ENCODE measurements at places on chromosomes 3 and 15.

DNA sequence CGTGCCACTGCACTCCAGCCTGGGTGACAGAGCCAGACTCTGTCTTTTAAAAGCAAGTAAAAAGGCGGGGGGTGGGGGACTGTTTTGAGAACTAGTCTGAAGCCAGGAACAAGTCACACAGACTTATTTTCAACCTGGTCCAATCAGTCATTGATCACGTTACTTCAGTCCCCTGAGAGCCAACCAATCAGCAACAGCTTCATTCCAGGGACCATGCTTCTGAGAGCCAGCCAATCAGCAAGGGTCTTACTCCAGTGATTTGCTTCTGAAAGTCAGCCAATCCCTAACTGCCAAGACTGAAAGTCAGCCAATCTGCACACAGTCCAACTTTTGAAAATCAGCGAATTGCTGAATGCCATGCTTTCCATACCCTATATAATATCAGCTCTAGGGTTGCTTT, 48.6 kb upstream of the C15orf39 start:
- DNase-seq, result peak; percentile 27

DNA sequence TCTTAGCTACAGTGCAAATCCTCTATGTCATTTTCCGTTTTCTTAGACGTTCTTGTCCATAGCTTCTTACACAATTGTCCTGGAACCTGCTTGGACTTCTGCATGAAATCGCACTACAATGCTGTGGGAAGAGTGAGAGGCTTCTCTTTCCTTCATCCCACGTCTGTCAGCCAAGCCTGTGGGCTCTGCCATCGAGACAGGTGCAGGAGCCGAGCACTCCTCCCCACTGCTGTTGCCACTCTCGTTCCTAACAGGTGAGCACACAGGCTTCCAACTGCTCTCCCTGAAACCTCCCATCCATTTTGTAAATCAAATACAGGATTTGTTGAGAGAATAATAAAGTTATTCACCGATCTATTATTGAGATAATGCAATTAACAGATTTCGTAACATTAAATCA, 23.5 kb downstream of the ZXDC start:
- no peak for DNase-seq

DNA sequence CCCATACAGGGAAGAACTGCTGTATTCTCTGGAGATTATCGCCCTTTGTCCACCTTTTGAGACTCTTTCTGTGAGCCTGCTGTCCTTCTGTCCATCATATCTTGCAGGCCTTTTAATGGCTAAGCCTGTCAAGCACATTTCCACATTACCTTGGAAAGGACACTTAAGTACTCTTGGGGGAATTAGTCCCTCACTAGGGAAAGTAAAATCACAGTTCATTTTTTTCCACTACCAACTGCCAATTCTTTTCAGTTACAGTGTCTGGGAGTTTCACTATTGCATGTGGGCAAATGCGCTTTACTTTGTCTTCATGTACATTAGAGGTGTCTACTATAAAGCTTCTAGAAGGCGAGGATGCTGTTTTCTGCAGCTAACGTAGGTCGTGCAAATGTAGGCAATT, 242.1 kb downstream of the NSUN3 start:
- DNase-seq, result no peak

GRCh38 chr3:536417-536813, 339.9 kb downstream of the CHL1 start:
- DNase-seq, result peak; percentile 0

- DNase-seq, result peak; percentile 93
Observed at GRCh38 chr15:50134524-50135024, 15.5 kb upstream of the ATP8B4 start.

DNA sequence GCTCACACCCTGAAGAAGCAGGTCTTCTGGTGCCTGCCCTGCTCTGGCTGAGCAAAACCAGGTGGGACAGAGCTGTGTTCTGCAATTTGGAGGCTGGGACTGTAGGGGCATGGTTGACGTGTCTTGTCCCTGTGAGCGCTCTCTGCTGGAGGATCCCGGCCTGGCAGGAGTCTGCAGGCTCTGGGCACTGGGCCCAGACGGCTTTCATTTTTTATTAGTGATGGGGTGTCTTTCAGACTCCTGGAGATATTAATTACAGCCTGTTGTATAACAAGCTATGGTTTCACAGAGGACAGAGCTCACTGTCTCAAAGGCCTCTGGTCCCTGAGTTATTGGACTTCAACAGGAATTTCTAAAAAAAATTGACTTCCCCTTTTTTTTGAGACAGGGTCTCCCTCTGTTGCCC, 29.5 kb upstream of the ZNF710 start:
- peak; percentile 18 for DNase-seq

GRCh38 chr3:13474776-13475303, 5.3 kb upstream of the HDAC11 start:
- DNase-seq, result no peak

DNA sequence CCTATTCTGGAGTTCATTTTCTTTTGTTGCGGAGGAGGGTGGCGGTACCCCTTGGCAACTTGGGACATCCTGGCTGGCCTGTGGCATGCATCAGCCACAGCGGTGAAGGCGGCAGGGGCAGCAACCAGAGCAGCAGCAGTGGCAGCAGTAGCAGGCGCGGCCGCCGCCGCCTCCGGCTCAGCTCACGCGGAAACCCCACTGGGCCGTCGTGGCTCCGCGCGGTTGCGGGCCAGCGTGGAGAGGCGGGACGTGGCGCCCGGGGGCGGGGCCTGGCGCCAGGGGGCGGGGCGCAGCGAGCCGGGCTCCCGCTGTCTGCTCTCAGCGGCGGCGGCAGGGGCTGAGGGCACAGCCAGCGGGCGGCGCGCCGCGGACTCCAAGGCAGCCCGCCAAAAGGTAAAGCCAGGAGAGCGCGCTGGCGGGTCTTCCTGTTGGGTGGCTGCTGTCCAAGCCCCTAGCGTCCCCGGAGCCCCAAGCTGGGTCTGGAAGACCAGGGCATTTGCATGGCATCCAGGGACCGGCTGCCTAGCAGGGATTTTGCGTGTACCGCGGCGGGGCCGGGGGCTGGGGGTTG, 334.4 kb upstream of the THRB start:
- peak; percentile 17 for DNase-seq

GRCh38 chr3:187709155-187709554, 6.8 kb upstream of the RTP2 start:
- DNase-seq, result no peak

GRCh38 chr3:128463771-128464170, 2.9 kb downstream of the DNAJB8 start:
- no peak for DNase-seq

DNA sequence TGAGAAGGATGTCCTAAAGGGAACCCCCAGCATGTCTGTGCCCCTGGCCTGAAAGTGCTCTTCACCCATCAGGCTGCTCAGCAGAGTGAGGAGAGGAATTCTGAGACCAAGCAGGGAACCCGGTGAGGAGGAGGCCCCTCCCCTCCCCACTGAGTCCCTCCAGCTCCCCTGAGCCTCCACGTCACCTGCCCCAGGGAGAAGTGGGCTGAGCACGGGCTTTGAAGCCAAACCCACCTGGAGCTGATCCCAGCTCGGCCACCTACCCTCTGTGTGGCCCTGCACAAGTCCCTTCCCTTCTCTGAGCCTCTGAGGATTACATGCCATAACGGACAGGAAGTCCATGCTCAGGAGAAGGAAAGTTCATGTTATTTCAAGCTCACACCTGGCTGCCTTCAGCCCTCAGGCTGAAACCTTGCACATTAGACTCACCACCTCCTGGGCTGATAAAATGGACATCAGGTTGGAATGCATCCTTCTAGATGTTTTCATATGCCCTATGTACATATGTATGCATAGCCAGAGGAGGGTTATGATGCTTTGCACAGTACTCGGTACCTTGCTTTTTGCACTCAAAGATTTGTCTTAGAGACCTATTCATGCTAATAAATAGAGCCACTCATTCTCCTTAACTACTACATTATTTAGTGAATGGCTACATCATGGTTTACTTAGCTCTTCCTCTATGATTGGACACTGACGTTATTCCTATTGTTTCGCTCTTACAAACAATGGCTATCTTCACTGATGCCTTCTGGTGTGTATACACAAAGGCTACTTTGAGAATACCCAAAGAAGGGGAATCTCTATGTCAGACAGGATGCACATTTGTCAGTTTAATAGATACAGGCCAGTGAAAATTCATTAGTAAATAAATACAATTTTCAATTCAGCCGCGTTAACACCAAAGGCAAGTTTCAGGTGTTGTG, 31.6 kb upstream of the GATA2 start:
- DNase-seq, result no peak

DNA sequence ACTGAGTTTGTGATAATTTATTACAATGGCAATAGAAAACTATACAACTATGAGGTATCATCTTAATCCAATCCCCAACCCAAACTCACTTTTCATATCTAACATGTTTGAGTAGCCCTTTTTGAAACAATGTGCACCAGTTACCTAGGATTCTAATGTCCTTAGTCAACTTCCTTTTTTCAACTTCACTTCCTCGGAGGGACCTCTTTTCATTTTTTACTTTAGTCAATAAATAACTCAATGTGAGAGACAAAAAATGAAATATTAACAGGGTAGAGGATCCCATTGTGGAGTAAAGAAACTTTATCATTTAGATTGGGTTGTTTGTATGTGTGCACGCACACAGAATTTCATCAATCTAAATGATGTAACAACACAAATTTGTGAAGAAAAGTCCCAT, 193.6 kb upstream of the LRRC3B start:
- no peak for DNase-seq

DNA sequence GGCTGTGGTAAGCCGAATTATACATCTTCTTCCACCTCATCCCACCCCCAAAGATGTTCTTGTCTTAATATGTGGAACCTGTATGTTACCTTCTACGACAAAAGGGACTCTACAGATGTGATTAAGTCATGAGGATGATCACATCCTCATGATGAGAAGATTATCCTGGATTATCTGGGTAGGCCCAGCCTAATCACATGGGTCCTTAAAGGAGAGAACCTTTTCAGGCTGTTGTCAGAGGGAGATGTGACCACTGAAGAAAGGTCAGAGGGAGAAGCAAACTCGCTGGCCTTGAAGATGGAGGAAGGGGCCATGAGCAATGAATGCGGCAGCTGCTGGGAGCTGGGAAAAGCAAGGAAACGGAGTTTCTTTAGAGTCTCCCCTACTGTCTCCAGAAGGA, 12.9 kb upstream of the SCG3 start:
- no peak for DNase-seq

- no peak for DNase-seq
Observed at GRCh38 chr3:122403489-122403888, 12.4 kb downstream of the WDR5B start.

- DNase-seq, result peak; percentile 80
Observed at GRCh38 chr3:14210843-14211594, 32.4 kb downstream of the LSM3 start.

DNA sequence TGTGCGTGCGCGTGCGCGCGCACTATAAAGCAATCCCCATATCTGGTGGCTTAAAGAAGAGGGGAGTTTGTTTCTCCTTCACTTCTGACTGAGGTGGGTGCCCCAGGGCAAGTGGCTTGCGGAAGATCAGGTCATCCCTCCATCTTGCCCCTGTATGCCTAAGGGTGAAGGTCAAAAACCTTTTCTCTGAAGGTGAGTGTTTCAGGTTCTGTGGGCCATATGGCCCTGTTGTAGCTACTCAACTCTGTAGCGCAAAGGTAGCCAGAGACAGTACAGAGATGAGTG, 5.5 kb downstream of the ABTB1 start:
- DNase-seq, result no peak

DNA sequence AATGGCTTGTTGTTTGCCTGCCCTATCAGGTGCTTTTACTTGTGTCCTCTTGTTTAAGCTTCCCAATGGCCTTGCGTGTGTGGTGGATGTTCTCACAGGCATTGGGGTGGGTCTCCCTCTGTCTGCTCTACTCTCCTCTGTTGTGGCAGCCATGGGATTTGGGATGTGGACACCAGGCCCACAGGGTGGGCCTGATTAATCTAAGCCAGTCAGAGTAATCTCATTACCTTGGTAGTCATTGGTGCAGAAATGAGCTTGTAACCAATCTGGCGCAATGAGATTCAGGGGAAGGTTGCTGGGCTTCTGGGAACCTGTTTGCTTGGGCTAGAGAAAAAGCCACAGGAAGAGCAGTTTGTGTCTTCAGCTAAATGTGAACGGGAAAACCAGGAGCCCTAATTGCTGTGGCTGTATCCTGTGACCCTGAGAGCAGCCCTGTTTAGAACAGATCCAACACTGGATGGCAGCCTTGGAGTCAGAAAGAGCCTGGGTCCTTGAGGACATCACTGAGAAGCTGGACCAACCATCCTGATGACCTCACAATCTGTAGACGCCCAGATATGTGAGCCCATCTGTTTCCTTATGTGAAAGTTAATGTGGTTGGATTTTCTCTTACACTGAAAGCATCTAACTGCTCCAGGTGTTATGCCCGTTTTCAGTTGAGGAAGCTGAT, 157.3 kb upstream of the UBE2E1 start:
- peak; percentile 68 for DNase-seq

DNA sequence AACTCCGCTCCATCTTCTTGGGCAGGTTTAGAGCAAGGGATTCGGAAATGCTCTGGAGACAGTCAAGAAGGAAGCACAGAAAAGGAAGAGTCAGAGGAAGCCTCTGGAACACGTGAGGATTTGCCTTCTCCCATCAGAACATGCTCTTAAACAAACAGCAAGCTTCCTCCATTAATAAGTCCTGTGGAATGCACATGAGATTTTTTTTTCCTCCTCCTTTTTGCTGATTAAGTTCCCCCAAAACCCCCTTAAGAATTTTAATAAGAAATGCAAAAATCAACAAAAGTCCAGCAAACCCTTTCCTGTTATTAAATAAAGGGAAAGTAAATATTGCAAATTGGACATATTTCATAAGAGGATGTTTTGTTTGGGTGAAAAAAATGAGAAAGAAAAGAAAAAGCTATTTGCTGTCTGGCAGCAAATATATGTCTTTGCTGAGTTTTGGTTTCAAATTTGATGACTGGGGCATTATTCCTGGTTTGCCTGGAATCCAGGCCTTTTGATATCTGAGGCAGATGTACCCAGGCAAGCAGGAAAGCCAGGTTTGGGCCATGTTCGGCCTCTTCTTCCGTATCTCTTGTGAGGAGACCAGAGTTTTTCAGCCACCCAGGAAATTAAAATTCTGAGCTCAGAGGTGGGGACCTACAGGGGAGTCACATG, 7.9 kb upstream of the TSEN2 start:
- peak; percentile 80 for DNase-seq

- peak; percentile 31 for DNase-seq
Observed at GRCh38 chr3:11671648-11672100, 28.0 kb upstream of the VGLL4 start.

GRCh38 chr3:98730338-98730737, 32.8 kb upstream of the ST3GAL6 start:
- DNase-seq, result no peak

GRCh38 chr3:67522081-67522480, 132.3 kb downstream of the SUCLG2 start:
- DNase-seq, result no peak

- no peak for DNase-seq
Observed at GRCh38 chr3:195131176-195131575, 139.8 kb downstream of the XXYLT1 start.

- DNase-seq, result peak; percentile 38
Observed at GRCh38 chr3:16279010-16279801, 14.2 kb downstream of the OXNAD1 start.

Data from foreskin fibroblast (primary cell).